ENCODE measurements at places on chromosomes 11 and 22.

DNA sequence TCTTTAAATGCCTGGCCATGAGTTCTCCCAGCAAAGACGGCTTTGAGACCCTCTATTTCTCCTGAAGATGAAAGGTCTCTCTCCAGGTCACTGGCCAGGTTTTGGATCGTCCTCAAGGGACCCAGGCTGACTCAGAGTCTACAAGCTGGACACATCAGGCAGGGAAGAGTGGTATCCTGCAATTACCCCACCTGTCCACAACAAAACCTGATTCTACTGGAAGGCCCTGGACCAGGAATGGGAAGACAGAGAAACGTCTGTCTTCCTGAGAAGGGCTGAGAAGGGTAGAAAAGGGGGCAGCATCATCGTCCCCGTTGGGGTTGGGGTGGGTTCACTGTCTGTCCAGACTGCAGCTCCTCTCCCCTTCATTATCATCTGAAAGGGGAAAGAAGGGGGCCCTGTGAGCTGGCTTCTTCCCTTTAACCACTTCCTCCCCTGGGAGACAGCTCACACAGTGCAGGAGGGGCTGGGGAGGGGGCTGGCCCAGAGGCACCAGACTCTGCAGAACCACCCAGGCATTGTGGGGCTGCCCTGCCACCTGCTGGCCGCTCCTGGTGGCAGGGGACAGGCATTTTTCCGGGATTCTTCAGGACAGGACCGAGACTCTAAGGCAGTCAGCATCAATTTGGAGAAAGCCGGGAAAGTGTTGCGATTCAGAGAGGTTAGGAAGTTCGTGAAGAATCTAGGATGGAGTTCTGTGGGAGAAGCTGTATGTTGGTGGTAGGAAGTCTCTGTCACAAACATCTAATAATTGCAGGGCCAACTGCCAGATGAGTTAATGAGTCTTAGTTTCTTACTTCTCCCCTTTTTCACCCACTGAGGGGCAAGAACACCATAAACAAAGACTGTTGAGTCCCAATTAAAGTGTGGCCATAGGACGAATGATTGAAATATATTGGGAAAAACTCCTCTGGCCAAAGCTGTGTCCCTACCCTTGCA lies 57.6 kb downstream of the SYN3 start:
- DNase-seq, result peak; percentile 89

- peak; percentile 62 for DNase-seq
Measured at GRCh38 chr11:86577644-86578636, 94.5 kb downstream of the ME3 start.

- DNase-seq, result peak; percentile 36
Measured at GRCh38 chr11:77207618-77208313, 79.7 kb downstream of the MYO7A start.

DNA sequence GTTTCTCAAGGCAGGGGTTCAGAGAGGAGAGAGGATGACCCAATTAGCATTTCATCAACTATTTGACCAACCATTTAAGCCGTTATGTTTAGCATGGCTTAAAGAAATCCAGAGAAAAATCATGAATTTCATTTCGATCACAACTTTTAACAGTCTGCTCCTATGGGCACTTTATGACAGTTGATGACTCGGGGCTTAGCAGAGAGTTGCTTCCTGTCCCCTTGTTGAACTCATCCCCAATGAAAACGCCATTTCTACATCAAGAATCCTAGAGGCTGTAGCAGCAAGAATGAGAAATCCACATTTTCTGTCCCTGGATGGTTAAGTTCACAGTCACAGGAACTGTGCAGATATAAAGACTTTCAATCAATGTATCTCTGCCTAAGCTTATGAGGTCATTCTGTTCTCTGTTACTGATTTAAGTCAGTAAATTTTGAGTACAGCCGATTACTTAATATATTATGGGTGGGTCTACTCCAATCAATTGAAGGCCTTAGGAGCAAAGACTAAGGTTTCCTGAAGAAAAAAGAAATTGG lies 81.1 kb downstream of the BDNF start:
- no peak for DNase-seq

GRCh38 chr22:43507235-43507634 lies 95.4 kb downstream of the MPPED1 start:
- DNase-seq, result no peak

- DNase-seq, result no peak
Measured at GRCh38 chr11:26522912-26523610, 49.0 kb downstream of the MUC15 start.

GRCh38 chr11:34525888-34526657 lies 12.5 kb upstream of the ELF5 start:
- no peak for DNase-seq

GRCh38 chr22:37379722-37380121 lies 47.6 kb downstream of the ELFN2 start:
- DNase-seq, result no peak

GRCh38 chr11:26994631-26995095 lies 751 bp downstream of the FIBIN start:
- peak; percentile 70 for DNase-seq

GRCh38 chr11:725624-726202 lies 19.7 kb downstream of the EPS8L2 start:
- no peak for DNase-seq
